Naive B cell (primary cell): ENCODE measurements at places on chromosomes 4 and X.

DNA sequence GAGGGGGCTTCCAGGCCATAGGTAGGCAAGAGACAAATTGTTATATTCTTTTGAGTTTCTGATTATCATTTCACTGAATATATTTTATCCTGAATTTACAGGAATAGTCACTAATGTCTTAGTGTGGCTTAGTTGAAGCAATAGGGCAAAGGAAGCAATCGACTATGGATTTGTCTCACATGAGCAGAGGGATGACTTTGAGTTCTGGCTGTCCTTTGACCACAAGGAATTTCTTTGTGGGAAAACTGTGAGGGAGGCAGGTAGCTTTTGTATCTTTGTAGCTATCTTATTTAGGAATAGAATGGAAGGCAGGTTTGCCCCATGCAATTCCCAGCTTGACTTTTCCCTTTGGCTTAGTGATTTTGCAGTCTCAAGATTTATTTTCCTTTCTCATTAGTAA lies 207.3 kb upstream of the ANXA10 start:
- no peak for DNase-seq

GRCh38 chr4:6032249-6033244 lies 14.3 kb upstream of the C4orf50 start:
- DNase-seq, result no peak

- DNase-seq, result no peak
These were observed 216.8 kb upstream of the FAT1 start for GRCh38 chr4:186940476-186940875.

DNA sequence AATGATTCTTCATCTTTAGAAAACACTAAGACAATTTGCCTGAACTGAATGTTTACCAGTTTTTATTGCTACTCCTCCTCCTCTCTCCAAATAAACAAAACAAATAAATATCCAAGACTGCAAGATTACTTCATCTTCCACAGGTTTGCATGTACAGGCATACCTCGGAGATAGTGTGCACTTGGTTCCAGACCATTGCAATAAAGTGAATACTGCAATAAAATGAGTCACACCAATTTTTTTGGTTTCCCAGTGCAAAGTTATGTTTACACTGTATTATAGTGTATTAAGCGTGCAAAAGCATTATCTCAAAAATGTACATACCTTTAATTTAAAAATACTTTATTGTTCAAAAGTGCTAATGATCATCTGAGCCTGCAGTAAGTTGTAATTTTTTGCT lies 53.3 kb downstream of the FBXL5 start:
- no peak for DNase-seq

DNA sequence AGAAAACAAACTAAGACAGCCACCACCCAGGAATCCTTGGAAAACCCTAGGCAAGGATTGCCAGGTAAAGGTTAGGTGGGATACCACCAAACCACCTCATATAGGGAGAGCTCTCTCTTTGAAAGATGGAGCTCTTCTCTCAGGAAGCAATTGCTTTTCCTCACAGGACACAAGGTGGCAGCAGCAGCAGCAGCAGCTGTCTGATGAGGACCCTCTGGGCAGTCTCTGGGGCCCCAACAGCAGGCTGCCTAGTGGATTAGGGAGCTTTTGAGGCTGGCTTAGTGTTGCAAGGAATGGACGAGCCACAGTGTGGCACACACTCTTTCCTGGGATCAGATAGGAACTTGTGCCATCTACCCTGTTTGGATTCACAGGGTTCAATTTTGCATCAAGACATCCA lies 41.4 kb upstream of the CHRDL1 start:
- DNase-seq, result no peak

- DNase-seq, result no peak
These were observed 191.0 kb downstream of the EVC2 start for GRCh38 chr4:5517372-5517771.

DNA sequence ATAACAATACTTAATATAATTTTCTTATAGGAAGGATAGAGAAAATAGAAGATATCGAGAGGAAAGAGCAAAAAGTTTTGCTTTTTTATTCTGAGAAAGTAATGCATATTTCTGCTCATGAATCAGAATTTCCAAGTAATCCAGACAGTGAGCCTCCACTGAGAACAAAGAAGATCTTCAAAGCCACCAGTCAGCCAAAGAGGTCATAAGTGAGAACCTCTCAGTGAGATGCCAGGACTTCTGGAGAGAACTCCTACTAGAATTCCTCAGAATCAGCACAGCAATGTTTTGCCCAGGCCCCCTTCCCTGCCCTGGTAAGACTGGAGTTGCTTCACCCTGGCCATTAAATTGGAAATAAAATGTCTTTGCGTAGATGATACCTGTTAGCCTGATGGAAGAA lies 254.4 kb upstream of the FAT4 start:
- no peak for DNase-seq

- no peak for DNase-seq
These were observed 44.3 kb downstream of the CCSER1 start for GRCh38 chr4:90171491-90171890.

DNA sequence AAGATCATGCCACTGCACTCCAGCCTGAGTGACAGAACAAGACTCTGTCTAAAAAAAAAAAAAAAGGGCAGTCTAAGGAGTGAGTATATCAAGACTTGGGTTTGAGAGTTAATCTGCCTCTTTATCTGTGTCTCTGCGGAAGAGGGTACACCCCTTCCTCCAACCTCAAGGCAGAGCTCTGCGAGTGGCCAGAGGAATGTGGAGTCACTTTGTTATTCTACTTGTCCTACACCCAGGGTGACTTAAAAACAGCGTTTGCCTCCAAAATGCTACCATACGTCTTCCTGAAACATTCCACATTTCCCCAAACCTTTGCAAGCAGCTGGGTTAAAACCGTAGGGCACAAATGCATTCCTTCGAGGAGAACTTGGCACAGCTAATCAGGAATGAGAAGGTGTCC lies 199.9 kb downstream of the SHOX start:
- no peak for DNase-seq

GRCh38 chr4:6852582-6852981 lies 57.0 kb upstream of the TBC1D14 start:
- DNase-seq, result no peak

DNA sequence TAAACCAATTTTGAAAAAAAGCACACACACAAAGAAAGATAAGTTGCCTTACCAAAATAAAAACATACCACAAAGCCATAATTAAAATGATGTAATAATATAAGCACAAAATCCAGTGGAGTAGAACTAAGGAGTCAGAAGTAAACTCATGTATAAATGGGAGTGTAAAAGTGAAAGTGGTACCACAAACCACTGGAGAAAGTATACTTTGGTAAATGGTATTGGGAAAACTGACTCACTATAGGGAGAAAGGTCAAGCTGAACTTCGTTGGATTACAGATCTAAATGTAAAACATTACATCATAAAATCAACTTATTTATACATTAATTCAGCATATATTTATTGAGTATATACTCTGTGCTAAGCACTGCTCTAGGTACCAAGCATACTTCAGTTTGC lies 46.3 kb upstream of the HHIP start:
- no peak for DNase-seq

GRCh38 chrX:43551590-43551989 lies 104.5 kb upstream of the MAOA start:
- no peak for DNase-seq

GRCh38 chr4:25146076-25146475 lies 14.2 kb downstream of the SEPSECS start:
- DNase-seq, result no peak

- DNase-seq, result no peak
These were observed 160.6 kb upstream of the GATB start for GRCh38 chr4:151921386-151921785.

GRCh38 chr4:1244978-1245471 lies 3.9 kb downstream of the CTBP1 start:
- DNase-seq, result no peak

DNA sequence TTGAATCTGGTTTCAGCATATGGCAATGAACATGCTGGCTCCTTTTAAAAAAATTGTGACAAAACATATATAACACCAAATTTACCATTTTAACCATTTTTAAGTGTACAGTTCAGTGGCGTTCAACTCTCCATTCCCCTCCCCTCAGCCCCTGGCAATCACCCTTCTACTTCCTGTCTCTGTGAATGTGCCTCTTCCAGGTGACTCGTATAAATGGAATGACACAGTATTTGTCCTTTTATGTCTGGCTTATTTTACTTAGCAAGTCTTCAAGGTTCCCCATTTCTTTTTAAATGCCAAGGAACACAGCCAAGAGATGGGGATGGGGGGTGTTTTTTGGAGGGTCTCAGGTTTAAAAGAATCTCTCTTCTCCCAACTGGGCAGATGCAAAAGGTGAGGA lies 35.4 kb upstream of the BCLAF3 start:
- DNase-seq, result no peak

- DNase-seq, result no peak
These were observed 79.8 kb upstream of the RPL34 start for GRCh38 chr4:108540536-108540935.

- no peak for DNase-seq
These were observed 29.4 kb upstream of the KLHL2 start for GRCh38 chr4:165177725-165178666.

DNA sequence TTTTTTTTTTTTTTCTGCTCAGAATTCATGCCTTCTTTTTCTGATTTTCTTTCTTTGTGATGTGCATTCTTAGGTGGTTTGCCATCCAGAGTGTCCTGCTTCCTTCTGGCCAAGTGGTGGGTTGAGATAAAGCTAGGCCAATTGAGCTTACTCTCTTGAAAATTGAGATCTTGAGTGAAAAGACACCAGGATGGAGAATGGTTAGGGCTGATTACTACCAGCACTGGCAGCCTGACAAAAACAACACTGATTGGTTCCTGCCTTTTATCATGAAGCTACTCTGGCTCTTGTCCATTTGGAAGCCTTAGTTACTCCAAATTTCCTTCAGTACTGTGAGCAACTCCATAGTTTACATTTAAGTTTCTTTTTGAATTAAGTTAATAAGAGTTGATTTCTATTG lies 404.0 kb downstream of the PPARGC1A start:
- DNase-seq, result no peak

DNA sequence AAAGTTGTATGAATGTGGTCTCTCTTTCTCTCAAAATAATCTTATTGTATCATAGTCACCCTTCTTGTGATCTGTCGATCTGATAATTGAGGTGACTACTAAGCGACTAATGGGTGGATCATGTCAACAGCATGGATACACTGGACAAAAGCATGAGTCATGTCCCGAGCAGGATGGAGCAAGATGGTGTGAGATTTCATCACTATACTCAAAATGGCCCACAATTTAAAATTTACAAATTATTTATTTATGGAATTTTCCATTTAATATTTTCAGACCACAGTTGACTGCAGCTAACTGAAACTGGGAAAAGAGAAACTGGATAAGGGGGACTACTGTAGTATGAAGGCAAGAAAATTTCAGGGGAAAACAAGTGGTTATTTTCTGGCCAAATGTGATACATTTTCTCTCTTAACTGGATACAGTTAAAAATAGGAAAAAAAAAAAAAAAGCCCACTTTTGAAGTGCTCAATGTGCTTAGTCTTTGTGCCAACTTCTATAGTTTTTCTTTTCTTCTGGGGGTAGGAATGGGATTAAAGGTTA lies 25.3 kb downstream of the FAM241A start:
- no peak for DNase-seq

DNA sequence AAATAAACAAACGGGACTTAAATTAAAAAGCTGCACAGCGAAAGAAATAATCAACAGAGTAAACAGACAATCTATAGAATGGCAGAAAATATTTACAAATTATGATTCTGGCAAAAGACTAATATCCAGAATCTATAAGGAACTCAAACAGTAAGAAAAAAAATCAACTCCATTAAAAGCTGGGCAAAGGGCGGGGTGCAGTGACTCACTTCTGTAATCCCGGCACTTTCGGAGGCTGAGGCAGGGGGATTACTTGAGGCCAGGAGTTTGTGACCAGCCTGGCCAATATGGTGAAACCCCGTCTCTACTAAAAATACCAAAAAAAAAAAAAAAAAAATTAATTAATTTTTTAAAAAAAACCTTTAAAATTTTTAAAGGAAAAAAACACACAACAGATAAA lies 109.0 kb downstream of the ATP11C start:
- no peak for DNase-seq

- DNase-seq, result no peak
These were observed 72.4 kb upstream of the TLR2 start for GRCh38 chr4:153611679-153612078.

DNA sequence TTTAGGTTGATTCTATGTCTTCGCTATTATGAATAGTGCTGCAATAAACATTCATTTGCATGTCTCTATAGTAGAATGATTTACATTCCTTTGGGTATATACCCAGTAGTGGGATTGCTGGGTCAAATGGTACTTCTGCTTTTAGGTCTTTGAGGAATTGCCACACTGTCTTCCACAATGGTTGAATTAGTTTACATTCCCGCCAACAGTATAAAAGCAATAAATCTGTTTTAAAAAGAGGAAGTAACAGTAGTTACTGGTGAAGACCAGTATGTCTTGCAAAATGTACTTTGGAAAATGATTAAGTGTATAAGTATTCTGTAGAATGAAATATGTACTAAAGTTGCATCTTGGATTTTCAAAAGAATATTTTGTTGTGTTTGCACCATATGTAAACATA lies 77.3 kb downstream of the SHROOM4 start:
- no peak for DNase-seq
